ENCODE measurements at places on chromosomes 12 and 14.

- no peak for DNase-seq
Measured at GRCh38 chr12:128813883-128814282, 9.9 kb downstream of the SLC15A4 start.

- DNase-seq, result no peak
Measured at GRCh38 chr12:31387466-31387865, 61.5 kb upstream of the SINHCAF start.

GRCh38 chr14:75522224-75522982 lies at the start of gene BATF:
Gene BATF (plus strand): TSS chr14:75522469. CDS start chr14:75522683, 214 bp downstream.
- DNase-seq, result no peak

- no peak for DNase-seq
Measured at GRCh38 chr12:54983536-54984101, 943 bp downstream of the TESPA1 start.

DNA sequence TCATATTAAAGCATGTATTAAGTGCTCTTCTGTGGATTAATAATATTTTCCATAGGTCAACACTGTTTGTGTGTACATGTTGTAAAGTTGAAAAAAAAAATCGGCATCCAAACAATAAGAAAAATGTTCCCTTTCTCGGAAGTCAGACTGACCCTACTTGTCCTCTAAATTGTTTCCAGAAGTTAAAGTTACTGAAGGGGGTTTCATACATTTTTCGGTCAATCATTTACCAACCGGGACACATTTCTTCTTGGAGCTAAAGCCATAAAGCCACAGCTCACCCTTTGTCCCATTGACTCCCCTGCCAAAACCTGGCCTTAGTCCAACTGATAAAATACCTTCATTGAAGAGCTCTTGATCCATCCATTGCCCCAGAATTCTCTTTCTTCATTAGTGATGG lies 230.0 kb downstream of the ANO2 start:
- DNase-seq, result no peak

DNA sequence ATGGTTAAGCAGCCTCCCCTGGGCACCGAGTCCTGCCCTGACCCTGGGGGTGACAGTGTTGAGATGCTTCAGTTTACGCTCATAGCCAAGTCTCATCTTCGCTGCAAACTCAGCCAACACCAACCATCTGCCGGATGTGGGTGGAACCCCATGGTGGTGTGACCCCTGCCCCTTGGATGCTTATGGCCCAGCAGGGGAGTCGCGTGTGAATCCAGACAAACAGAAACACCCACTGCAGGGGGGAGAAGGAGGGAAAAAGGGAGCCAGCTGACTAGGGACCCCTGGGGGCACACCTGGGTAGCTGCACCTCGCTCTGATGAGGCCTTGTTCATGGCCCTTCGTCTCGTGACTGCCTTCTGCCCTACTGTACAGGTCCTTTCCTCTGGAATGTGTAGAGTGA lies 23.8 kb downstream of the AACS start:
- no peak for DNase-seq

DNA sequence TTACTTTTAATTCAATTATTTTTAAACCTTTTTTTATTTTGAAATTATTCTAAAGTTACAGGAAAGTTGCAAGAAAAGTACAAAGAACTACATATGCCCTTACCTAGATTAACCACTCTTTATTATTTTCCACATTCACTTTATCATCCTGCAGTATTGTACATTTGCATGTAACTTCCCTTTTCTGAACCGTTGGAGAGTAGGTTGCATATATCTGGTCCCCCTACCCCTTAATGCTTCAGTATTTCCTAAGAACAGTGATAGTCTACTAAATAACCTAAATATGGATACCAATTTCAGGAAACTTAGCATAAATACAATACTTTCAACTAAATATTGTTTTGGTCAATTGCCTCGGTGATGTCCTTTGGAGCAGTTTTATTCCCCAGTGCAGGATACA lies 15.0 kb downstream of the G2E3 start:
- DNase-seq, result no peak

GRCh38 chr14:68363843-68364767 lies 428.8 kb downstream of the ZFP36L1 start:
- DNase-seq, result no peak

- no peak for DNase-seq
Measured at GRCh38 chr14:70009961-70010360, 130.7 kb downstream of the SMOC1 start.

DNA sequence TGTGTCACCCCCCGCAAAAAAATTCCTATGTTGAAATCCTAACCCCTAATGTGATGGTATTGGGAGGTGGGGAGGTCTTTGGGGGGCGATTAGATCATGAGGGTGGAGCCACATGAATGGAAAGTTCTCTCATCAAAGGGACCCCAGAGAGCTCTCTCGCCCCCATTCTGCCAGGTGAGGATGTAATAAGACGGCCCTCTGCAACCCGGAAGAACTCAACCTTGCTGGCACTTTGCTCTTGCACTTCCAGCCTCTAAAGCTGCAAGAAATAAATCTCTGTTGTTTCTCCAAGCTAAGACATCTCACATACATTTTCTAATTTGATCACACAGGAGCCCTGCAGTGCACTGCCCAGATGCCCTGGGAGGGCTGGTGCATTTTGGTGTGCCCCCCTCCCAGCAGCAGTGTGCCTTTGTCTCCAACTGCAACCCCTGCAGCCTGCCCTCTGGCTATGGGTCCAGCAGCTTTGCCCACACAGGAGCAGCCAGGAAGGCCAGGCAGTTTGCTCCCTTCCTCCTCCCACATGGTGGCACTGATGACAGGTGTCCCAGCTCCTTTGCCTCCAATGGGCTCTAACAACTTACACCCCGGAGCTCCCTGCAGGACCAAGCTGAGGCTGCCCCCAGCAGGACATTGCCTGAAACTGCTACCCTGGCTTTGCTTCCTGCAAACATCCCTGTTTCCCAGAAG lies 59.3 kb downstream of the C14orf132 start:
- peak; percentile 73 for DNase-seq

DNA sequence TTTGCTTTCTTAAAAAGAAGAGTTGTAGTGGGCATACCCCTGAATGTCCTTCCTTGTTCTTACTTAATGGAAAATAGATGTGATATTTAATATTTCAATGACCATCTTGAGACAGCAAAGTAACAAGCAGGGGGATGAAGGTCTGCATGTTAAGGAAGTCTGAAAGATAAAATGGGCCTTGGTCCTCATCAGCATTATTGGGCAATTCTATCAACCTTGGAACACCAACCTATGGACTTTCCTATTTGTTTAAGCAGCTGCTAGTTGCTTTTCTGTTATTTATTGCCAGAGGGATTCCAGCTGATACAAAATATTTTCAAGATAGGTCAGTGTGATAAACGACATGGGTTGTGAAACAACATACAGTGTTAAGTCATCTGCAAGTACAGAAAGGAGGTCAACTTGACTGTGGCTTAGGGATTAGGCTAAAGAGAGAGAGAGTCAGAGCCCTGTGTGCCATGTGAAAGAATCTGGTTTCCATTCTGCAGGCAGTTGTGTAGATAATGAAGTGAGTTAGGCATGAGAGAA lies 16.4 kb upstream of the A2M start:
- no peak for DNase-seq

- no peak for DNase-seq
Measured at GRCh38 chr12:110182281-110182680, 58.1 kb downstream of the IFT81 start.

DNA sequence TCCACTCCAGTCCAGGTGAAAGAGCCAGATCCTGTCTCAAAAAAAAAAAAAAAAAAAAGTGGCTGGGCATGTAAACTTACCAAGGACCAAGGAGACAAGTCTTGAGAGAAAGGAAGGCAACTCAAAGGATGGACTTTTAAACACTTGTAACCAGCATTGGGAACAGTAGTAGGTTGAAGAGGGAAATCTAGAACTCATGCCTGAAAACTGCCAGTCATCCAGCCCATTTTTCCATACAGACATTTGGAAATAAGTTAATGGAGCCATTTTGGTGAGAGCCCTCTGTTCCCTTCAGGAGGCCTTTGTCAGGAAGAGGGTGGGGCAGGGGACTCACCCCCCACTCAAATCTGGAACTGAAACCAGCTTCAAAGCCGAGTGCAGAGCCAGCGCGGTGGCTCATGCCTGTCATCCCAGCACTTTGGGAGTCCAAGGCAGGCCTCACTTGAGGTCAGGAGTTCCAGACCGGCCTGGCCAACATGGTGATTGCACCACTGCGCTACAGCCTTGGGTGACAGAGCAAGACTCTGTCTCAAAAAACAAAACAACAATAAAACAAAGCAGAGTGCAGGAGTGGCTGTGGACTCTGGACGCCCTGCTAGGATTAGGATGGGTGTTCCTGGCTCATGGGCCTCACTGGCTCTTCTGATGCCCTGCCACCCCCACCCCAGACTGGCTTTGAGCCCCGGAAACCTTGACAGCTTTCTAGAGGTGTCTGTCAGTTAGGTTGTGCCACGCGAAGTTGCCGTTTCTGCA lies 1.6 kb upstream of the MLXIP start:
- DNase-seq, result no peak

DNA sequence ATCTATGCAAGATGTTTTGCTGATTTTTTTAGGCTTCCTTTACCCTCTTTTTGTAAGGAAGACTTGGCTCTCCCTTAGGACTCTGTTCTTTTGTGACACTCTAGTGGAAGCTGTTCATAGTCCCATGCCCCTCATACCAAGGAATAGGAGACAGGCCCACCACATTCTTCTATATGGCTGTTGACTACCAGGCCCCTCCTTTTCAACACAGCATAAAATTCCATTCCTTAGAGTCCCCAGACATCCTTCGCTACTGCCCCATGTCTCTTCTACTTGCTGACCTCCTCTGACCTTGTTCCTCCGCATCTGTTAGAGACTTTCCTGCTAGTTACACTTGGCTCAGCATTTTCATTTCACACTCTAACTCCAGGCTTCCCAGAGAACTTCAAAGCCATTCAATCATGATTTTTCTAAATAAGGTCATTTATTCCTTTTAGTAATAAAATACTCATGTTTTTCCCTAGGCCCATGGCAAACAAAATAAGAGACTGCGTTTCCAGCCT lies 9.7 kb downstream of the PIK3C2G start:
- DNase-seq, result no peak

- DNase-seq, result peak; percentile 63
Measured at GRCh38 chr12:82912406-82912805, 225.7 kb downstream of the TMTC2 start.

GRCh38 chr12:69161829-69162228 lies 77.5 kb upstream of the CPSF6 start:
- no peak for DNase-seq

DNA sequence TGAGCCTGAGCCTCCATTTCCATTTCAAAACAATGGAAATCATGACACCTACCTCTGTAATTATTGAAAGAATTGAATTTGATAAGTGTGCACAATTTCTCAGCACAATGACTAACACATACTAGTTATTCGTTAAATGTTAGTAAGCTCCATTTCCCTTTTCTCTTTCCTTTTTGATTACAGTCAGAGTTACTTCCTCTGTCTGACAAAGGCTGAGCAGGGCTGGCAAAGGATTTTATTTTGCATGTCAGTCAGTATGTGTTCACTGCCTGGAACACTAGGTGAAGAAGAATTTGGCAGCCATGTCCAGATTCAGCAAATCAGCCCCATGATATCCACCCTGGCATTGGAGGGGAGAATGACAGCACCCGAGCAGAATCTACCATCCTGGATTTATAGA lies 12.2 kb upstream of the RHOJ start:
- no peak for DNase-seq

DNA sequence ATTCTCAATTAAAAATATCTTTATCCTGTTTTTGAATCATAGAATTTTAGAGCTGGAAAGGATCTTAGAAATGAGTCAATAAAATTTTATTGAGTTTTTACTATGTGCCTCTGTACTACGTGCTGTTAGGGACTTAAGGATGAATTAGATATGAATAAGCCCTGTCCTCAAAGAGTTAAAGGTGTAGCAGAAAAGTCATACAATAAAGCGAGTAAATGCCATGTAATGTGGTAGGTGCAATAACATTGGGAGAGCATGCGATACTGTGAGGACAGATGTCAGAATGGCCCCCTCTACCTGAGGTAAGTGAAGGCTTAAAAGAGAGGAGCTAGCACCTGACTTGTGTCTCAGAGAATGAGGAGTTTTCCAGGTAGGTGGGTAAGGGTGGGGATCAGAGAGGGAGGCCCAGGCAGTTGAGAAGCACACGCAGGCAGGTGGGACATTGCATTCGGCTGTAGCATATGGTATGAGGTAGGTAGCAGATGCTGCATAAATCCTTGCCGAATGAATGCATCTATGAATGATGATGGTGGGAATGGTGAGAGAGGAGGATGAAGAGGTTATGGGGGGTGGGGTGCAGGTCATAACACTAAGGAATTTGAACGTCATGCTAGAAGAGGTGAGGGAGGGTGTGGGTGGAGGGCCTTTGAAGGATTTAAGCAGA lies 35.4 kb upstream of the ATP23 start:
- DNase-seq, result no peak

DNA sequence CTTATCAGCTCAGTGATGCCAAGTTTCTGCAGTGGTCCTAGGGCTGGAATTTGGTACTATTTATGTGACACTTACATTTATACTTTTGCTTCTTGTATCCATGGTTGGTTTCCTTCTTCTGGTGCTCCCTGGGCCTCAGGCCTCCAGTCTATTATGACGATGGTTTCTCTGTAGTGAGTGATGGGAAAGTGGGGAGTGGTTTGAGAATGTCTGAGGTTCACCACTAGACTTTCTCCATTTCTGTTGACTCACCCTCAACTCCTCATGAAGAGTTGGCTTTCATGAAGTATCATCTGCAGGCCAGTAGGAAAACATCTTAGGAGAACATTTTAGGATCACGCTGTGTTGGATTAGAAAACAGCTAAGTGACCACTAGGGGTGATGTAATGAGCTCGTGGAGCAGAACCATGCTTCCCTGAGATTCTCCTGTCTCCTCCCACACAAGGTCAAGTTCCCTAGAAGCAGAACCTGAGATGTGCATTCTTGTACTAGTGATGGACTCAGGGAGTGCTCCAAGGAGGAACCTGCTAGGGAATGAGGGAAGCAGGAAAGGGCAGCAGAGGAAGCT lies 32.1 kb downstream of the RPH3A start:
- DNase-seq, result peak; percentile 22

DNA sequence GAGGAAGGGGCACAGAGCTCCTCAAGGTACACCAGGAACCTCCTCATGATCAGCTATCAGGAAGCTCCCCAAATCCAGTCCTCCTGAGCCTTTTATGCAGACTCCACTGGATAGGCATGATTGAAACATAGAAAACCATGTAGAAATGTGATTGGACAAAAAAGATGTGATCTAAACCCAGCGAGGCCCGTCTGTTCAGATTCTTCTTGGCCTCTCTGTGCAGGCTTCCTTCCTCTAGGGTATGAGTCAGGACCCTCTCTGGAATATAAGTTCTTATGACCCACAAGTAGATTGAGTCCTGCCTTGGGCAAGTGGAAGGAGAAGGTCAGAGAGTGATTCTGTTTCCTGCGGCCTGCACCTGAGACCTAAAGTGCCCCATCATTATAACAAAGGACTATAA lies 166.3 kb downstream of the PHLDA1 start:
- no peak for DNase-seq

GRCh38 chr12:43776498-43776897 lies 17.7 kb downstream of the IRAK4 start:
- DNase-seq, result peak; percentile 76

All from PC-3 (cell line).